ENCODE measurements at places on chromosomes 5 and 9.

- peak; percentile 23 for DNase-seq
These were observed 65.5 kb upstream of the HSPB3 start for GRCh38 chr5:54390015-54390414.

- no peak for DNase-seq
These were observed 668 bp downstream of the ETF1 start for GRCh38 chr5:138542180-138542955.

DNA sequence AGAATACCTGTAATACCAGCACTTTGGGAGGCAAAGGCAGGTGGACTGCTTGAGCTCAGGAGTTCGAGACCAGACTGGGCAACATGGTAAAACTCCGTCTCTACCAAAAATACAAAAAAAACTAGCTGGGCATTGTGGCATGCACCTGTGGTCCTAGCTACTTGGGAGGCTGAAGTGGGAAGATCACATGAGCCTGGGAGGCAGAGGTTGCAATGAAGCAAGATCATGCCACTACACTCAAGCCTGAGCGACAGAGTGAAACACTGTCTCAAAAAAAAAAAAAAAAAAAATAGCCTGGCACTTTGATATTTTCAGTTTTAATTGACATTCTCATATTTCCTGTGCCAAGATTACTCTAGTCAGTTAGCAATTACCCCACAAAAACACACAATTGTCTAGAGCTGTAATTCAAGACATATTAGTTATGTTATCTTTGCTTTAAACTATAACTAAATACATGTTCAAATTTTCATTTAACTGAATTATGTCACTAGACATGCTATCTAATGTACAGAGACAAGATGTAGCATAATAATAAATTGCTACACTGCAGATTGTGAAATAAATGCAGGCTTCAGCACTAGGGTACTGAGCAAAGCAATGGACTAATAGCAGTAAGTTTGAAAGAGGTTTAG is 378.2 kb upstream of the GRAMD2B start:
- DNase-seq, result no peak

- DNase-seq, result no peak
These were observed 168.8 kb downstream of the ARHGAP26 start for GRCh38 chr5:142939006-142939405.

- no peak for DNase-seq
These were observed 14.5 kb upstream of the ANKRD55 start for GRCh38 chr5:56247592-56247991.

DNA sequence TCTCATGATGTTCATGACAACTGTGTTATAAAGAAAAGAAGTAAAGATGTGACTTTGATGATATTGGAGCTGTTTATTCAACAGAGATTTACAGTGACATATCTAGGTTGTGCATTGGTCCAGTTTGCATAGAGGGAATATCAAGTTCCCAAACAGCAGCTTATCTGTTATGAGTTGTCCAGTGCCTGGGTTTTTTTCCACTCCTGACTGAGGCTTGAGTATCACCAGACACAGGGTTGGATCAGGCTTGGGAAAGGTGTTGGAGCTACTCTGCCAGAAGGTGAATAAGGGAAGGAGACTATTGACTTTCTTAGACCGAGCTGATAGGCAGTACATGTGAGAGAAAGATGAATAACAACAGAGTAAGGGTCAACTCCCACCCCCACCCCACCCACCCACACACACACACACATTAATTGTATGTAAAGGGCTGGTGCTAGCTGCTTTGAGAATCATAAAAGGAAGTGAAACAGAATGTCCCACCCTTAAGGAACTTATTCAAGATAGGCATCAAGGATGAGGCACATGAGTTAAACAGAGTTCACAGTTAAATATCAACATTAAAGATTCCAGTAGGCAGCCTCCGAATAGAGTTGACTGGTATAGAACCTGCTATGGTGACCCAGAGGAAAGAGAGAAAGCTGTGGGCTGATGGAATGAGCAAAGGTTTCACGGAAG is 33.0 kb upstream of the RASGRF2 start:
- no peak for DNase-seq

DNA sequence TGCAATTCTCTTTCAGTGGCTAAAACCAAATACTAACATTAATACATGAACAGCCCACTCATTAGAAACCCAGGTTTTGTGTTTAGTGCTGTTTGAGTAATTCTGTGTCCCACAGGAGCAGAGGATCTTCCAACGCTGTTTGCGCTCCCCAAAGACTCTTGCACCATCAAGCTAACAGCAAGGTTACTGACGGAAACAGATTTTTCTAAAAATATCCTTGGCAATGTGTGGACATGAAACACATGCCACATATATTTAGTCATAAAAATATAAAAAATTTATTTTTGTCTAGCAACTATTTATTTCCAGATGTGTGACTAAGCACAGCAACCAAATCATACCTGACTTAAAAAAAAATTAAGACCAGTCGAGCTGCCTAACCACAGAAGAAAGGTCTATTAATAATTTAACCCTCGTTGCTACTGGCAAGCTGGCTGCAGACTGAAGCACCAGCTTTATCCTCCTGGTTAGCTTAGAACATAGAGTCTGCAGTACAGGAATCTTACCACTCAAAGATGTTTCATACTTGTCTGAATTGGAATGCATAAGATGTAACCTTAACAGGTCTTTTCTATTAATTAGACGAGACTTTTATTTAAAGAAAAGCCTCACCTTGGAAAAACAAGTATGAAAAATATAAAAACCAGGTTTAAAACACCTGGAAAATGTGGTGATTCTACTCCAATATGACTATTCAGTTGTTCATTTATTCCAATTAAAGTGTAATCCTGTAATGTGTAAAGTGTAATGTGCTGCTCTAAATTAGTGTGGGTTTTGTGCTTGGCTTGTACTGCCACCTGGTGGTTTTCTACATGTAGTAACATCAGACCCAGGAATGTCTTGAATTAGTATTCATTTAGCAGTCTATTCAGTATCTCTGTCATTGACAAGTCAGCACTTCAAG is 272.5 kb downstream of the EPB41L4A start:
- DNase-seq, result peak; percentile 67

GRCh38 chr9:91923145-91923544 is 26.9 kb downstream of the ROR2 start:
- DNase-seq, result no peak

DNA sequence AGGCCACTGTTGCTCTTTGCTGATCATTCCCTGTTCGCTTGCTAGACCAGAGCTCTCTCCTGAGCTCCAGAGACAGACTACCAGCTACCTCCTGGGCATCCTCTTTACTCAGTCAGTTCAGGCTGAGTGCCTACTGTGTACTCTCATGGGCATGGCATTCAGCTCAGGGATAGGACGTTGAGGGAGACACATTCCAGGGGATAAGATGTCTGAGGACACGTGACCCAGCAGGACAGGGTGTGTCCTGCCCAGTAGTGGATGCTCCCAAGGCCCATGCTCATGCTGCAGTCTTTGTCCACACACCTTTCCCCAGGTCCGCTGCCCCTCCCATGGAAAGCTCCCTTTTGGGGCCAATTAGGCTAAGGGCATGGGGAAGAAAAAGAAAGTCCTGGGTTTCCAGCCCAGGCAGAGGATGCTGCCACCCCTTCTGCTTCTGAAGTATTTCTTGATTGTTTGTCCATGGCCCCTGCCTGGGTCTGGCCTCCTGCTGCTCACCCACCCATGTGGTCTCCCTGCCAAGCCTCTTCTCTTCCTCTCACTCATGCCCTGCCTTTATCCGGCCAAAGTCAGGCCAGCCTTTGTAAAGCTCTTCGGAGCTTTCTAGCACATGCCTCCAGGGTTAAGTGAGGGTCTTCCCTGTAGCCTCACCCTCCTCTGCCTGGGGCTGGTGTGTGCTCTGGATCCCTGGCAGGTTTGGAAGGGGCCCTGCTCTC is 60.5 kb upstream of the PITX1 start:
- DNase-seq, result no peak

- DNase-seq, result no peak
These were observed 192.8 kb downstream of the MED10 start for GRCh38 chr5:6185574-6185973.

- no peak for DNase-seq
These were observed at the start of gene LRRTM2 for GRCh38 chr5:138874771-138875551. TSS of gene LRRTM2 (minus strand) at chr5:138875335. CDS start at chr5:138874911, 424 bp downstream.

GRCh38 chr5:161549106-161549505 is 2.6 kb upstream of the GABRB2 start:
- DNase-seq, result no peak

GRCh38 chr5:113204525-113205161 is 228.0 kb downstream of the DCP2 start:
- DNase-seq, result no peak

- DNase-seq, result peak; percentile 40
These were observed 1.9 kb upstream of the FST start for GRCh38 chr5:53478411-53479044.

DNA sequence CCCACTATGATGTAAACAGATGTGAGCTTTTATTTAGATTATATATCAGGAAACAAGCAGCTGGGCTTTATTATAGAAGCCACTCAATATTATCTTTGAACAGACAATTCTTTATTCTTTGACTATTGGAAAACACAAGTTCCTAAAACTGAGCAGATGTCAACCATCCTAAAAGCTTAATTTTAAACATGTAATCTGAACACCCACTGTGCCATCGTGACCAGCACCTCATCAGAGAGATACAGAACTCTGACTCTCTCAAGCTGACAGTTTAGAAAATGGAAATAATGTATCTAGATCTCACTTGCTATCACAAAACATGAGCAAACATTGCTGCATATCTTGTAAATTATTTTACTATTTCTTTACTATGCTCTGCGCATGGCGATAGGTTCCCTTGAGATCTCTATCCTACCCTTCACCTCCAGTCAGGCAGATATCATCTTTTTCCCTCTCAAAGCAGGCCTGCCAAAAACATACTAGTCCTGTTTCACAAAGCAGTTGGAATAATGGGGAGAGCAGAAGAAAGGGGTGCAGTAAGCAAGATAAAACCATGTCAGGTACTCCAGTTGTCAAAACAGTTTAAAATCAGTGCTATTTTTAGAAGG is 151.0 kb downstream of the KIAA0825 start:
- no peak for DNase-seq

DNA sequence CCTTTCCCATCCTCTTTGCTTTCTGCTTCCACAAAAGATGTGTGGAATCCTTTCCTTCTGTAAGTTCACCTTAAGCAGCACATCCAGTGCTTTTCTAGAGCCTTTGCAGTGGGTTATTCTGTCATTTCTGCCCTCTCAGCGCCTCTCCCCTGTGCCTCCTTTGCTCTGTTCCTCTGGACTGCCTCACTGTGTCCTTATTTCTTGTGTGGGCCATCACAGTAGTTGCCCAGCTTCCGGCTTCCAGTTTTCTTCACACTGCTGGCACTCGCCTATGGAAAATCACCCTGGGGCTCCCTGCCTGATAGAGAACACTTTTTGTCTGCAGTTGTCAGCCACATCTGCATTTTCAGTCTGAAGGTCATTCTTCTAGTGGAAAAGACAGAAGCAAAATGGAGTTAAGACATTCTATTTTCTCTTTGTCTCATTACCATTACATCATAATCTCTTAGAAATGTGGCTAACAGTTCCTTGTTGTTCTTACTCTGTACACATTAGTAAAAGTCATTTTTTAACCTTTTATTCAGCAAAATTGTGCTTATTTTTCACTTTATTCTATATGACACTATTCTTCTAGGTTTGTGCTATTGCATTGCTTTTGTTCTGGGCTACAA is 64.1 kb upstream of the ZNF608 start:
- no peak for DNase-seq

- no peak for DNase-seq
These were observed 138.8 kb downstream of the LRRC70 start for GRCh38 chr5:62717301-62717933.

GRCh38 chr5:39231705-39232525 is 12.6 kb upstream of the FYB1 start:
- no peak for DNase-seq

DNA sequence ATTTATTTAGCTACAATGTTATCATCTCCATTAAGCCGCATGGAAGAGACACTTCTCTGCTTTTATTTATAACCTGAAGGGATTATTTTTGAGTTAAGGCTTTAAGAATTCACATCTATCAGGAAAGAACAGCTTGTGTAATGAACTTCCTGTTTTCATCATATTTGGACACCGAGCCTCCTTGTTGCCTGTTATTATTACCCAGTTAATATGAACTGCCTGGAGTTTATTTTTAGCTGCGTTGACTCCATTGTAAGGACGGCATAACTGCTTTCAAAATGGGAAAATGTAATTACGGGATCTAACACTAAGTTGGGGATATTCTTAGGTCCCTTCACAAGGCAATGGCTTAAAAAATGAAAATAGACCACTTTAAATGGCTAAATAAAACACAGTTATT is 89.0 kb upstream of the NR4A3 start:
- DNase-seq, result no peak

DNA sequence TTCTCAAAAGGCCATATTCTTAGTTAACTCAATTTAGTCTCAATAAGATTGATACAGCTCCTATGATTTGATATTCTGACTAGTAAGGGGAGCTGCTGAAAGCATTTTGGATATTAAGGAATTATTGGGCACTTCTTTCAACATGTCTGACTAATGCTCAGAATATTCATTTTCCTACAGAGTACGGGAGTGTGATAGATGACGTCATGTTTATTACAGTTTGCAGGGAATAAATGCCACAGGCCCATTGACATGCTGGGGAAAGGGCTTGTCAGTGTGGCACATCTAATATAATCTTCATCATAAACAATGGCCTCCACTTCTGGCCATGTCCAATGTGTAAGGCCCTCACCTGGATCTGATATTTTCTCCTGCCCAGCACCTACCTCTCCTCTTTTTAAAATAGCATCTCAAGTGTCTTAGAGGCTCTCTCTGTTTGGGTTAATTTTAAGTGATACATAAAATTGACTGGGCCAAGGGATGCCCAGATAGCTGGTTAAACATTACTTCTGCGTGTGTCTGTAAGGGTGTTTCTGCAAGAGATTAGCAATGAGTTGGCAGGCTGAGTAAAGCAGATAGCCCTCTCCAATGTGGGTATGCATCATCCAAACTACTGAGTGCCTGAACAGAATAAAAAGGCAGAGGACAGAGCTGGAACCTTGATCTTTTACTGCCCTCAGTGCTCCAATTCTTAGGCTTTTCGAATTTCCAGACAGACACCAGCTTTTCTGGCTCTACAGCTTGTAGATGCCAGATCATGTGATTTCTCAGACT is 99.3 kb downstream of the SLC24A2 start:
- no peak for DNase-seq

DNA sequence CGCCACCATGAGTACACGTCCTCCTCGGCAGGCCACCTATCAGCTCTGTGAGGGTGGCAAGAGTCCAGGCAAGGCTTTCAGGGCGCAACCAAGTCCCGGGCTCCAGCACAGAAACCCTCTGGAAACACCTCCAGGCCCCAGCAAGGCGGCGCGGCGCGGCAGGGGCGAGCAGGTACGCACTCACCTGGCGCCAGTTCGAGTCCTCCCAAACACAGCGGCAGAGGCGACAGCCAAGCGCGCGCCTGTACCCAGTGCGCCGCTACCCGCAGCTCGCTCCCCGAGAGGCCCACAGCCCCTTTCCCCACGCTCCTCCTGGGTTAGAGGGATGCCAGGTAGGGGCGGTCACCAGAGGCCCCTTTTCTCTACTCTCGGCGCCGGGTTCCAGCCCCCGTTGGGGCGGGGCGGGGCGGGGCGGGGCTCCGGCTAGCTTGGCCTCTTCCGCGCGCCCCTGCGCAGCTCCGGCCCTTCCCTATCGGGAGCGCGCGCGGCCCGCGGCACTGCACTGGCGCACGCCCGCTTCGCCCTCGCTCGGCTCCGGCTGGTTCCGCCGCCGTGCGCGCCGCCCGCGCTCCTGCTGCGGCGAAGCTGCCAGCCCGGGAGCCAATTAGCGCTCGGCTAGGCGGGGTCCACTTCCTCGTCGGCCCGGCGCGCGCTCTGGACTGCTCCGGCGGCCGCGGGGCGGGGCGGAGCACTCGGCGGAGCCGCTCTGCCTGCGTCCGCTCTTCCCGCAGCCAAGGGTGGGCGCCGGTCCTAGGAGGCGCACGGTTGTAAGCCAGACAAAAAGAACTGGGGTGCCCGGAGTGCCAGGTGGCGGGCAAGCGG is at the start of the genes NMRK1 and OSTF1:
TSS of gene NMRK1 (minus strand) at position 332 of the 822 bp plus-strand sequence. CDS start 5,040 bp downstream, outside the sequence.
TSS of gene OSTF1 (plus strand) at position 691 of the 822 bp plus-strand sequence. CDS start 179 bp downstream, outside the sequence.
- peak; percentile 94 for DNase-seq

- no peak for DNase-seq
These were observed 6.9 kb upstream of the PTGDS start for GRCh38 chr9:136970361-136970760.

Data from hematopoietic multipotent progenitor cell treated with erythropoietin and hydrocortisone succinate and interleukin-3 and kit ligand, for 15 days (in vitro differentiated cells).